ENCODE measurements at places on chromosomes 5 and 9. TPM values are rescaled to one million over a fixed set of nuclear protein-coding genes. Genes with fewer than 3 reads are reported as not detected.

Gene PDCD1LG2
- polyA plus RNA-seq, result 7.8 TPM

Gene TXNDC8
- polyA plus RNA-seq, result not detected

Gene QRFP
- not detected for polyA plus RNA-seq

DNA sequence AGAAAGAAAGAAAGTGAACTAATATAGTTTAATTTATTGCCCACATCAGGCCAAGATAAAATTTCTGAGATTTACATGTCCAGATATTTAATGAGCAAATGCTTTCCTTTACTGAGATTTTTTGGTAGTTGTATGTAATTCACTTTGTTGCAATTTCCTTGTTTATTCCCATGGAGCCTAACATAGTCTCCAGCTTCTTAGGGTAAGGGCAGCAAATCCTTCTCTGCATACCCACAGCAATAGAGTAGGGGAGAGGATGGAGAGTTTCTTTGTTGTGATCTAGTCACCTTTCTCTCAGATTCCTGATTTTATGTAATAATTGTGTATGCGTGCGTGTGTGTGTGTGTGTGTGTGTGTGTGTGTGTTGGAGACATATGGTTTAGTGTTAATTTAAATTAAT lies 51.6 kb upstream of the DPYSL3 start:
- DNase-seq, result no peak

- DNase-seq, result peak; percentile 77
Measured at GRCh38 chr5:122858451-122858850, 13.0 kb downstream of the SNX24 start.

- DNase-seq, result no peak
Measured at GRCh38 chr5:32909207-32909606, 198.1 kb downstream of the NPR3 start.

DNA sequence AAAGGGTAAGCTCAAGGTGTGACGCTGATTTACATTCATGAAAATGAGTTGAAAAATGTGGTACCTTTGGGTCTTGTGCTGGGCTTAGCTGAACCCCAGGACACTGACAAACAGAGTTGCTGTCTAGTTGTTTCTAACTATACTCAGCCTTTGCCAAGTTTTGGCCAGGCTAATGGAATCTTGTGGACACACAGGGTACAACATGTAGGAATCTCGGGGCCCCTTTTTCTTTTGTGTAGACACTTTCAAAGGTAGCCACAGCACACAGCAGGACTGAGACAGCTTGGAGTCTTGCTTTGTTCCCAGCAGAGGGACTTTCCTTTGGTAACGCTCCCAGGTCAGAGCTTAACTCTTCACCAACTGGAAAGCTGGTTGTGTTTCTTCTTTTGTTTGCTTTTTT lies 7.8 kb downstream of the LIX1 start:
- no peak for DNase-seq

GRCh38 chr9:83535736-83536135 lies 2.5 kb downstream of the FRMD3 start:
- no peak for DNase-seq

DNA sequence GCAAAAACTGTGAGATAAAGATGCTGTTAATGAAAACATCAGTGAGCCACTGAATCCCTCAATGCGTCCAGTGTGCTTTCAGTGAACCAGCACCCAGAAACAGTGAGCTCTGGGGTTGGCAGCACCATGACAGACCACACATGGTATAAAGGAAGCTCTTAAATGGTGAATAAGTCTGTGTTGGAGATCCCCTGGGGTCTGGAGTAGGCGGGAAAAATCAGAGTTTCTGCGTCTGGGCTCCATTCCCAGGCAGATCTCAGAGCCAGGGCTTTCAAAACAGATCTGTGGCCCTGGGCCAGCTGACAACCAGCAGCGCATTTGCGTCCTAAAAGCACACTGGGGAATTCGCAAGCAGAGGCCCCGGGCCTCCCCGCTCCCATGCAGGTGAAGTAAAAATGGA lies 233.5 kb downstream of the FRMD3 start:
- no peak for DNase-seq

Data from mammary epithelial cell (primary cell).